ENCODE measurements at places on chromosomes 5 and 9. TPM values are rescaled to one million over a fixed set of nuclear protein-coding genes. Genes with fewer than 3 reads are reported as not detected.

DNA sequence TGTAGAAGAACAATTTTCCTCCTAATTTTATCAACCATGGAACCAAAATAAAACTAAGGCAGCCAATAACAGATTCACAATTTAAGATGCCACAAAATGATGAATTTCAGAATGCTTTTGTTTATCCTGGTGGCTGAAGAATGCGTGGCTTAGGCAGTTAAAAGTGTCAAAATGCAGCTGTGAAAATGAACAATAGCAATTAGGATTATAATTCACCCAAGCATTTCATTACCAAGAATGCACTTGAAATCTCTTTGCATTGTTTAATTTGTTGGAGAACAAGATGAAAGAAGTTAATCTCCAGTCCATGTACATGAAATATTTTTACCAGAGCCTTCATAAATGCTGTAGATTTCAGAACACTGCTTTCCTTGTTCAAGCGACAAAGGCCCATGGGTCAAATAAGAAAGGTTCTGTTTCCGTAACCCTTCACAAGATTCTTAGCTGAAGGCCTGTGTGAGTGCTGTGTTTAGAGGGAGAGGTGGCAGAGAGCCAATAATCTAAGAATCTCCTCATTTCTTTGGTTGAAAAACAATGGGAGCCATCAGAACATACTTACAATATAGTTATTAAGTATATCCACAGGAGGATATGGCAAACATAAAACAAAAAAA lies 39.3 kb downstream of the CLINT1 start:
- no peak for DNase-seq
- peaks cover 5% of the 10 kb centered on the region for H3K36me3 ChIP-seq
- peaks cover 31% of the 10 kb centered on the region for H3K4me1 ChIP-seq
- no peak overlapping the region for H3K4me3 ChIP-seq
- no peaks in the 10 kb centered on the region for H3K27me3 ChIP-seq
- peak overlapping the region; percentile 54 for H3K27ac ChIP-seq

DNA sequence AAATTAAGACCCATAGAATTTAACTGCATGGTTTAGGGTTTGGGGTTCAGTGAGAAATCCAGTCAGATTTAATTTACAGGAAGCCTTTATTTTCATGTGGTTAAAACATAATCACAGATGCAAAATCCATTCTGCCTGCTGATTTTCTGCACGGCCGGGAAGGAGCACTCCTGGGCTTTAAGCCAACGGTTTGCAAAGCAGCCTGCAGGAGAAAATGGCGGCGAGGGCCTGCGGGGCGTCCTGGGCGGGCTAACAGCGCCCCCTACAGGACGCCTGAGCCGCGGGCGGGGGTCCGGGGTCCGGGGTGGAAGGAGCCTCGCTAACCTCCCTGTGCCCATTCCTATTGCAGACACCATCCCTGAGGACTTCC lies 47.6 kb downstream of the THBS4 start:
- no peaks in the 10 kb centered on the region for H3K27me3 ChIP-seq
- H3K4me1 ChIP-seq = peaks cover 17% of the 10 kb centered on the region

GRCh38 chr5:68181039-68181599 lies 34.4 kb upstream of the PIK3R1 start:
- H3K27me3 ChIP-seq = no peaks in the 10 kb centered on the region
- H3K27ac ChIP-seq = no peak overlapping the region
- H3K4me1 ChIP-seq = no peaks in the 10 kb centered on the region
- H3K4me3 ChIP-seq = no peak overlapping the region

GRCh38 chr9:106868087-106868486 lies 5.1 kb downstream of the ZNF462 start:
- no peak for DNase-seq
- H3K36me3 ChIP-seq = no peaks in the 10 kb centered on the region
- H3K4me1 ChIP-seq = peaks cover 65% of the 10 kb centered on the region
- no peaks in the 10 kb centered on the region for H3K27me3 ChIP-seq
- no peak overlapping the region for H3K4me3 ChIP-seq

- H3K27me3 ChIP-seq = no peaks in the 10 kb centered on the region
- H3K27ac ChIP-seq = no peak overlapping the region
- H3K4me3 ChIP-seq = no peak overlapping the region
- no peaks in the 10 kb centered on the region for H3K36me3 ChIP-seq
- no peak for DNase-seq
These were observed 53.5 kb downstream of the GRIA1 start for GRCh38 chr5:153543959-153544470.

GRCh38 chr5:150227606-150228273 lies 37.9 kb downstream of the SLC6A7 start:
- no peak overlapping the region for H3K4me3 ChIP-seq
- H3K36me3 ChIP-seq = no peaks in the 10 kb centered on the region
- H3K27me3 ChIP-seq = no peaks in the 10 kb centered on the region
- no peak overlapping the region for H3K27ac ChIP-seq
- H3K4me1 ChIP-seq = no peaks in the 10 kb centered on the region
- no peak for DNase-seq

The CCDC171 gene
- total RNA-seq = 9.8 TPM

The CORO2A gene
- 5.9 TPM for total RNA-seq

DNA sequence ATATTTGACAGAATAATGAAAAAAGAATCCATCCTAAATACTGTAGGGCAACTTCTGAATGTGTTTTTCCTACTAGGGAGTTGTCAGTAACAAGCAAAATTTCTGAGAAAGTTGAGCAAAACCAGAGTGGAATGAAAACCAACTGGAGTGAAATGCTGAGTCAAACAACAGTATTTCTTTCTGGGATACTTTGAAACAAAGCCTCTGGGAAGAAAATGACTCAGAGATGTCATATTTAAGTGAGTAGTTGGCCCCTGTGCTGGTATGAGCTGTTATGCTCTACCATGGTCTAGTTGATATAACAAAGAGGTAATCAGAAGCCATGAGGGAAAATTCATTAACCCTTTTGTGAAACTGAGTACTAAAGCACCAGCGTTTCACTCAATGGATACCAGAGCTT lies 372.1 kb upstream of the C9orf72 start:
- no peaks in the 10 kb centered on the region for H3K36me3 ChIP-seq
- H3K27ac ChIP-seq = no peak overlapping the region
- DNase-seq = no peak
- H3K4me1 ChIP-seq = no peaks in the 10 kb centered on the region
- H3K4me3 ChIP-seq = no peak overlapping the region

The SLIT3 gene
- 65.1 TPM for total RNA-seq

- DNase-seq = no peak
- H3K27me3 ChIP-seq = no peaks in the 10 kb centered on the region
- H3K27ac ChIP-seq = peak overlapping the region; percentile 47
- no peak overlapping the region for H3K4me3 ChIP-seq
These were observed 221.6 kb downstream of the NFIB start for GRCh38 chr9:14092344-14092743.

DNA sequence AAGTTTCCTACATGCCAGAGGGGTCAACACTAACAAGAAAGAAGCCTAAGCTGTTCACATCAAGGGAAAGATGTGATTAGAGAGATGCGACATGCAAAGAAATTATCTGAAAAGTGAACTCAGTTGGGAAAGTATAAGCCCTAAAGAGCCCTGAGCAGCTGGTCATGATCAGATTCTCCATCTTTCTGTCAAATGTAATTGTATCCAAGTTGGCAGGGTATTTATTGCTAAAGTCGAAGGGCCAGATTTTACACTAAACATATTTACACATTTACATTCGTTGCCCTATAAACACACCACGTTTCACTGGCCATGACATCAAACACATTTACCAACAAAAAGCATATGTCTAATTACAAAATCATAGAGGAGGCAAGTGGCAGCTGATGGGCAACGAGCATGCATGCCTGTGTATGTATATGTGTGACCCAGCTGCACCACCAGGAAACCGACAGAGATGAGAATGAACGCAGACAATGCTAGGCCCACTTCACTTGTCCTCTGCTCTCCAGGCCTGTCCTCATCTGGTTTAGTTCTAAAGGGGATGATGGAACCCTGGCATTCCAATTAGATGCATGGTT lies 6.3 kb downstream of the FOXD1 start:
- no peak for DNase-seq
- peaks cover 94% of the 10 kb centered on the region for H3K27me3 ChIP-seq
- no peak overlapping the region for H3K4me3 ChIP-seq
- no peaks in the 10 kb centered on the region for H3K36me3 ChIP-seq

- no peaks in the 10 kb centered on the region for H3K36me3 ChIP-seq
- no peaks in the 10 kb centered on the region for H3K4me1 ChIP-seq
- DNase-seq = no peak
- H3K27me3 ChIP-seq = peaks cover 6% of the 10 kb centered on the region
- H3K27ac ChIP-seq = no peak overlapping the region
These were observed 104.1 kb downstream of the ADAMTS2 start for GRCh38 chr5:179241175-179241574.

The PTGDS gene
- total RNA-seq = 58.0 TPM

- H3K36me3 ChIP-seq = no peaks in the 10 kb centered on the region
- H3K27ac ChIP-seq = no peak overlapping the region
- no peaks in the 10 kb centered on the region for H3K27me3 ChIP-seq
- peaks cover 10% of the 10 kb centered on the region for H3K4me1 ChIP-seq
- H3K4me3 ChIP-seq = no peak overlapping the region
These were observed 57.8 kb upstream of the ANXA1 start for GRCh38 chr9:73093740-73094379.

DNA sequence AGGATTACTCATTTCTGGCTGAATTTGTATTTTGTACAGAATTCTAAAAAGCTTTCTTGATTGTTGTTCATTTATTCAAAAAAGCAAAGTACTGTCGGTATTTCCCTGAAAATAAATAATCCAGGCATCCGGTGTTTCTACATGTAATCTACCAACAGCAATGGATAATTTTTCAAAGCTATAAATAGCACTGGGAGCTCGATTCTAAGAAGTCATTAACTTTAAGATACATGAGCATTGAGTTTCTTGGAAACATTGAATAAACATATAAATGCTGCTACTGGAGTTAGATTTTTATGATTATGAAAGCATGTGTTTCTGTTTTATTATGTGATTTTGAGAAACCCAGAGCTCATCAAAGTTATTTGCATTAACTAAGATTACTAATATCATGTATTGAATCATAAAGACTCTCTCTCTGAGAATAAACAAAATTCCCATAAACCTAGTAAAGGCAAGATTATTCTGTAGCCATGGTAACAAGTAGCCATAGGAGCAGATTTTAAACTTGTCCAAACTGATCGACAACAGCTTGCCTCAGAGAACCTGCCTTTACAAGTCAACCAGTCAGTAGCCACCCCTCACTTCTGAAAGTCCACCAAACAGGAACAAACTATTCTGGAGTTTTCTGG lies 197.0 kb downstream of the DRD1 start:
- no peak overlapping the region for H3K4me3 ChIP-seq
- no peaks in the 10 kb centered on the region for H3K36me3 ChIP-seq
- no peak for DNase-seq
- H3K27ac ChIP-seq = peak overlapping the region; percentile 12
- peaks cover 7% of the 10 kb centered on the region for H3K4me1 ChIP-seq

GRCh38 chr9:134307674-134308638 lies 18.3 kb upstream of the RXRA start:
- H3K27me3 ChIP-seq = peaks cover 12% of the 10 kb centered on the region
- no peak for DNase-seq
- no peak overlapping the region for H3K4me3 ChIP-seq
- H3K36me3 ChIP-seq = peaks cover 2% of the 10 kb centered on the region
- no peaks in the 10 kb centered on the region for H3K4me1 ChIP-seq
